NCI-H187 (cell line): ENCODE measurements at places on chromosomes 2 and 18.

DNA sequence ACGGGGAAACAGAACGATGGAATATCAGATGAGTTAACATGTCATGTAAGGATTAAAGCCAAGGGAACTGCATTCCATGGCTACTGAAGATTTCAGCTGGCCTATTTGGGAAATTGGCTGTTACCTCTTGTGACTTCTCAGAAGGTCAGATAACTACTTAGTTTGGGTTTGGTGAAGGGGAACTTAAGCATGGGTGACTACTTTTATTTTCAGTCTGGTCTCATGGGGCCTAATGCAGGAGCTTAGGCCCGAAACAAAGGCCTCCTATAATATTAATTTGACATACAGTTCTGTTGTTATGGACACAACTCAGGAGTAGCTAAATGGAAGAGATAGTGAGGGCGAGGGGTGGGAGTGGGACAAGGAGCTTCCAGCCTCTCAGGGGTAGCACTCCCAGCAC, 44.0 kb upstream of the TXNDC2 start:
- DNase-seq = no peak

GRCh38 chr18:65091744-65092329, 659.0 kb upstream of the CDH7 start:
- DNase-seq = no peak

- DNase-seq = peak; percentile 55
These were observed 63.6 kb downstream of the CIB4 start for GRCh38 chr2:26577442-26578112.

GRCh38 chr2:63926815-63927214, 85.1 kb downstream of the UGP2 start:
- DNase-seq = peak; percentile 79

GRCh38 chr2:143088388-143088787, 40.8 kb upstream of the ARHGAP15 start:
- no peak for DNase-seq

GRCh38 chr2:227402959-227403358, 15.2 kb upstream of the SCYGR1 start:
- no peak for DNase-seq

DNA sequence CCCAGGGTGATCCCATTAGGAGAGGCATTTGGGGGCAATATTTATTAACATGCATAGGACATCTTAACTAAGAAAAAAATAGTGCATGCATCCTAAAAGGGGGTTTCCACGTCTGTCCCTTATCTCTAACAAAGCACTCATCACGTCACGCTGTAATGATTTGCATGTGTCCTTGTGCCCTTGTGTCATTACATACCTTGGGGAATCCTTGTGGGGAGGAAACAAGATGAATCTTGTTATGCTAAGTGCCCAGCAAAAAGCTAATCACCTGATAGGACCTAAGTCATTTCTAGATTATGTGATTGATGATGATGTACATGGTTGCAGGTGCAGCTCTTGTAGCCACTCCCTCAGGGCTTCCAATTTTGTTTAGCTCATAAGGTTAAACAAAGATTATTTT, 250.9 kb downstream of the FBXO15 start:
- no peak for DNase-seq

DNA sequence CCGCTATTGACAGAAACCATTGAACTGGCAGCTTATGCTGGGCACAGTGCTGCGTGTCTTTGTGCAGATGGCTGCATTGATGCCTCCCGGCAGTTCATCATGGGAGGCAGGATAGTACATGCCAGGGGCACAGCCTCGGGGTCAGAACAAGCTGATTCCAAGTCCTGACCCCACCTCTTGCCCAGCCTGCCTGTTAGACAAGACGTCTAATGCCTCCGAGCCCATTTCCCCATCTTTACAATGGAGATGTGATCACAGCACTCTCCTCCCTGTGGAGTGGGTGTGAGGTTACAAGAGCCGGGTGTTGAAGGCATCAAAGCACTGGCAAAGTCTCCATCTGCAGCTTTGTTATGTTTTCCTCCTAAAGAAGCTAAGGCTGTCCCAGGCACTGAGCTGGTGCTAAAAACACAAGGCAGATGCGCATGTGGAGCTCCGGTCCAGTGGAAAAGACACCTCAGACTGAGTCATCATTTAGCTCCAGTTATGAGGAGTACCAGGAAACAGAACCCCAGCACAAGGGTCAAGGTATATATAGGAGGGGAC, 125.7 kb upstream of the EPAS1 start:
- DNase-seq = peak; percentile 44
